Keratinocyte (primary cell): ENCODE measurements at places on chromosomes 5 and 9.
A peak's percentile ranks its signal among the peaks of the same experiment; 100 is the strongest.

DNA sequence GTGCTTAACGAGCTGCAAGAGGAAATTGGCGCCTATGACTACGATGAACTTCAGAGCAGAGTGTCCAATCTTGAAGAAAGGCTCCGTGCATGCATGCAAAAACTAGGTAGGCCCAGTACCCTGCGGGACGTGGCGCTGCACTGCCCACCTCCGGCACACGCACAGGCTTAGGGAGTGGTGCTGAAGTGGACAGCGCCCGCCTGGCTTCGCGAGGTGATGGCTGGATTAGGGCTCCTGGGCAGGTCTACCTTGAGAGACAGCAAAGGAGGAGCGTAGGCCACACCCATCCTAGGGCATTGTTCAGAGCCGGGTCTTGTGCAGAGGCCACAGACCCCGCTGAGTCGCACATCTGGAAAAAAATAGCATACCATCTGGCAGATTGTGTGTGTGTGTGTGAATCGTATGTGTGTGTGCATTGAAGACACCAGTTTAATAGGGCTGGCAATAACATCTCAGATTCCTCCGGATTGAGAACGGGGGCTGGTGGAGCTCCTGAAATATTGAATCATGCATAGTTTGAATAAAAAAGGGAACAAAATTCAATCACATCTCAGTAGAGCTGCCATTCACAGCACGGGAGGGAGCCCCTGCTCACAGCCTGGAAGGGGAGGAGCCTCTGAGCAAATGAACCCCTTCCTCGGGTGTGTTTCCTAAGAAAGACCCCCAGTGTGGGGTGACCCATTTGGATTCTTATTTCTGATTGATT, 11.1 kb downstream of the OLFM1 start:
- DNase-seq = no peak

DNA sequence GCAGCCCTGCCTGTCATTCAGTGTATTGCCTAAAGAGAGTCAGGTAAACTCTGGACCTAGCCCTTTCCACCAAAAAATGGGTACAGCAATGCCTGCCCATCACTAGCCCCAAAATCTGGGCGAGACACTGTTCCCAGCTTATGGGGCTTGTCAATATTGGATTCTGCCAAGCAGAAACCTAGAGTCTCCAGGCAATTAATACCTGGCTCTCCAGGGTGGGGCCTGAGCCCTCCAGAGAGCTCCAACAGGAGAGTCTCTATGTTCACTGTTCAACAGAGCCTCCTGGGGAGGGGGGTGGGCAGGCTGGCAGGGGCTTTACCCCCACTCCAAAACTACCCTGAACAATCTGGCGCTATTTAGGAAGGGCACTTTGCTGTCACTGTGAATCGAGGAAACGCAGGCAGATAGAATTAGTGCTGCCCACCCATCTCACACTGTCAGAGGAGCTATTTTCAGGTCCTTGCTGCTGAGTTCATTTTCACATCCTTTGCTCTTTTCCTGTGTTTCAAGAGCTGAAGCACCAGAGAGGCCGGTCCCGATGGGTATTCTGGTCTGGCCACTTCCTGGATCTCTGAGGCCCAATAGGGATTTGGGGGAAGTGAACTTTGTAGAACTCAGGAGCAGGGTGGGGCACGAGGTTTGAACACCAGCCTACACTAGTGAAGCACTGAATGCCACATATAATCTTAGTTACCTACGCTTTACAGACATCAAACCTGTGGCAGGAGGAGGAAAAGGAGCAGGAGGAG, 121.8 kb downstream of the C5orf15 start:
- no peak for DNase-seq

DNA sequence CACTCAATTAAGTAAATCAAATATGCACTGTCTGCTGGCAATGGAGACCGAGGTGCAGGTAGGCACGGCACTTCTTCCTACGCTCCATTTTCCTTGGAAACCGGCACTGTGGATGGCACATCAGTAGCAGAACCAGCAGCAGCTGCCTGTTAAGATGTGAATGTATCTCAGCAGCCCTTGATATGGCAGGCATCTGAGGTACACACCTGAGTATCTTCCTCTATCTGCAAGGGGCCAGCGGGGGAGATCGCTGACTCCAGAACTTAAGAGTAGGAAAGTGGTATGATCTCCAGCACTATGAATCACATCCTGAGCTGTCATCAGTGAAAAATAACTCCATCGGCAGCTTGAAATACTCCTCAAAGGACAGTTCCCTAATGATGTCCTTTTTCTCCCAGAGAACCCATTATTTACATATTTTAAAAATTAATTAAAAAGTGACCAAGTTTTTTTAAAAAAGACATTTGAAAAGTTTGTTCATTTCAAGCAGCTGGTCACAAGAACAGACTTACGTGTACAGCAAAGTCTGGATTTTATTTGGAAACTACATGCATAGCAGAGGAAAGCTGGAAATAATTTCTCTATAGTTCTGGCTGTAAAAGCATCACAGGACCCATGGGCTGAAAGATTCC, 97.1 kb downstream of the ADAMTS12 start:
- no peak for DNase-seq

GRCh38 chr5:99023330-99023729, 94.5 kb upstream of the CHD1 start:
- no peak for DNase-seq

GRCh38 chr5:169299663-169300467, 1.1 kb downstream of the SLIT3 start:
- DNase-seq = no peak

GRCh38 chr5:63805151-63805550, 157.1 kb downstream of the HTR1A start:
- no peak for DNase-seq

GRCh38 chr9:114089206-114089840, 9.8 kb downstream of the KIF12 start:
- no peak for DNase-seq

GRCh38 chr9:112002847-112003457, 106.3 kb downstream of the UGCG start:
- no peak for DNase-seq

DNA sequence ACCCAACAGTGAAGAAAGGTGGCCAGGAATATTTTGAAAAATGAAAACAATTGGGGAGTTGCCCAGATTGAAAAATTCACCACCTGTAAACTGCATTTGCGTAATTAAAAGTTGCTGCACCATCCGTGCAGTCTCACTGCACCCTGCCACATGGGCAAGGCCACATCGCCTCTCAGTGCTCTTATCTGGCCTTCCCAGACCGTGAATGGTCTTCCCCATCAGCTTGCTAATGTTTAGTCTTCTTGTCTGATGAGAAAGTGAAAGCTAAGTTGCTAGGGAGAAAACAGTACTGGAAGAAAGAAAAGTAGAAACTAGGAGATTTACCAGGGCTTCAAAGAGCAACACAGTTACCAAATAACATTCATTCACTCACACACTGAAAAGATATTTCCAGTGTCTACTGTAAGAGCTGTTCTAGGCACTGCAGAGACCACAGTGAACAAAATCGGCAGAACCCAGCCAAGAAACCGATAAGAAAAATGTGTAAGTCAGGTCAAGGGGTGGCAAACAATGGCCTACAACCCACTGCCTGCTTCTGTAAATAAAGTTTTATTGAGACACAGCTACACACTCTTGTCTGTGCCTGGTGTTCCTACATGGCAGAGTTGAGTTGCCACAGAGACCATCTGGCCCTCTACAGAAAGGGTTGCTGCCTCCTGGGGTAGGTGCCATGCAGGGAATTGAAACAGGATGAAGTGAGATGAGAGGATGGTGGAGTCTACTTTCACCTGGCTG, 51.2 kb upstream of the CTSL start:
- DNase-seq = no peak

- DNase-seq = no peak
These were observed 102.0 kb upstream of the FSTL4 start for GRCh38 chr5:133714161-133714915.

- DNase-seq = no peak
These were observed 210.1 kb downstream of the MTRR start for GRCh38 chr5:8079056-8079455.

GRCh38 chr9:12230708-12231107, 462.5 kb upstream of the TYRP1 start:
- no peak for DNase-seq

GRCh38 chr5:172299916-172300439, 16.4 kb upstream of the UBTD2 start:
- DNase-seq = no peak

DNA sequence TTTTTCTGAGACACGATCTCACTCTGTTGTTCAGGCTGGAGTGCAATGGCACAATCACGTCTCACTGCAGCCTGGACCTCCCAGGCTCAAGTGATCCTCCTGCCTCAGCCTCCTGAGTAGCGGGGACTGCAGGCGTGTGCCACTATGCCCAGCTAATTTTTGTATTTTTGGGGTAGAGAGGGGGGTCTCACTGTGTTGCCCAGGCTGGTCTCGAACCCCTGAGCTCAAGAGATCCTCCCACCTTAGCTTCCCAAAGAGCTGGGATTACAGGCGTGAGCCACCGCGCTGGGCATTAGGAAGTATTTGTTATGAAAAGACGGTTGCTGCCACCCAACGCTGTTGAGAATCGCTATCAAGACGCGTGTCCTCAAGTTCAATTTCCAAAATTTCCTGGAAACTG, 180.9 kb upstream of the TBCA start:
- DNase-seq = no peak

- DNase-seq = no peak
These were observed 16.7 kb downstream of the TJP2 start for GRCh38 chr9:69190863-69191181.

GRCh38 chr9:36976371-36977030, 57.6 kb downstream of the PAX5 start:
- DNase-seq = peak; percentile 35

GRCh38 chr5:55177078-55177477, 4.1 kb upstream of the CDC20B start:
- no peak for DNase-seq

DNA sequence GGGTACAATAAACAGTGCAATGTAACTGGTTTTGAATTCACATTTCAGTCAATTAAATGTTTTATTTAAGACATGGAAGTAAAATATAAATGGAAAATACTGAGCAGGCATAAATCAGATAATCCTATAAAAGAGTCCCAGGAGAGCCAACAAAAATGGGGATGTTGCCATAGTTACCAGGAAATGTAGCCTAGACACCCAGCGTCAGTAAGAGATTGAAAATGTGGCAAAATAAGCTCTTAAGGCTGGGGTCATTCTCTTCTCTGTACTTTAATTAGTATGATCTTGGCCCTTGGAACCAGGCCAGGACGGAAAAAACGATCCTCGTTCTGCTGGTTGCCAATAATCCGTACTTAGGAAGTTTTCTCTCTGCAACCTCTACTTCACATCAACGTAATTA, 18.9 kb upstream of the RASEF start:
- DNase-seq = no peak

DNA sequence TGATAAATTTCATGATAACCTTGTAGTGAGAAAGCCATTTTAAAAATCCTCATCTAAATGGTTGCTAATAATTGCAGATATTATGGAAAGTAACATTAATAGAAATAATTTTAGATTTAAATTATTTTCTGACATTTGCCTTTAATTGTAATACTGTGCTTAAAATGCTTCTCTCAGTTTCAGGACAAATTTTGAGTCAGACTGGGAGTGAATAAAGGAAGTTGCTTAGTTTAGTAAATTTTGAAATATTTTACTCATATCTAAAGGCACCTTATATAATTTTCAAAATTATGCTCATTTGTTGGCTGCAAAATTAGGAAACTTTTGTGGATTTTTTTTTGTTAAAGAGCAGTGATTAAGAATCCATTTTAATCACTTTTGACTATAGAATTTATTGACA, 93.8 kb downstream of the CSNK1G3 start:
- no peak for DNase-seq

- DNase-seq = no peak
These were observed 20.6 kb upstream of the ZFYVE16 start for GRCh38 chr5:80387063-80387768.

DNA sequence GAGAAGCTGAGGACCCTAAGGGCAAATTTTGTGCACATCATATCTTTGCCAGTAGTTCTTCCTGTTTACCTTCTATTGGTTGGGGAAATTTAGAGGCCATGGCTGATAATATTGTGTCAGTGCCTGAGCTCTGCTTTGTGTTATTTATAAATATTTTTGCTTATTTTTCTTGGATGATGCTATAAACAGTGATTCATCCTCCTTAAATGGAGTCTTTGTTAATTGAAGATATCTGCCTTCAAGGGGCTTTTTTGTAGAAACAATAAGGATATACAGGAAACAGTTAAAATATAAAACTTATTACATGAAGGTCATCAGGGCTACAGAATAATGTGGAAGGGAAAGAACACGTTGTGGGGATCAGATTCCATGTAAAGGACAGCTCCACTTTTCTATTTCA, 78.0 kb downstream of the PAM start:
- no peak for DNase-seq

- no peak for DNase-seq
These were observed 249.2 kb upstream of the CCNH start for GRCh38 chr5:87661784-87662566.

- no peak for DNase-seq
These were observed 51.9 kb upstream of the SYNPO start for GRCh38 chr5:150588596-150588890.

GRCh38 chr5:6404129-6404528, 25.8 kb upstream of the MED10 start:
- DNase-seq = no peak

DNA sequence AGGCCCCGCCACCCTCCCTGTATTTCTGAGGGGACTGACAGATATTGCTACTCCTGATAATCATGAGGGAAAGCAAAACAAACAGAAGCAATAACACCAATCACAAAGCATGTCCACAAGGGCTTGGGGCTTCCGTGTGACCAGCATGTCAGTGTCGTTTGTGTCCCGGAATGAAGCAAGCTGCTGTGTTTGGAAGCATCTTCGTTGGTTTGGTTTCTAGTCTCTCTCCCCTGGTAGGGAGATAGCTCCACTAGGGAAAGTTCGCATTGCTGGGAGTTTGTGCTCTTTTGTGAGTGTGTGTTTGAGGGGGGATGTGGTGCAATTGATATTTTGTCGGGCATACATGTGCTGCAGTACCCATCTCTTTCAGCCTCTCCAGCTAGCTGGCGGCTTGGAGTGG, 1.4 kb downstream of the GRIA1 start:
- DNase-seq = no peak

- no peak for DNase-seq
These were observed 146.3 kb upstream of the POU5F2 start for GRCh38 chr5:93887678-93888077.
